ENCODE measurements at places on chromosomes 4 and X. TPM values are rescaled to one million over a fixed set of nuclear protein-coding genes. Genes with fewer than 3 reads are reported as not detected.

DNA sequence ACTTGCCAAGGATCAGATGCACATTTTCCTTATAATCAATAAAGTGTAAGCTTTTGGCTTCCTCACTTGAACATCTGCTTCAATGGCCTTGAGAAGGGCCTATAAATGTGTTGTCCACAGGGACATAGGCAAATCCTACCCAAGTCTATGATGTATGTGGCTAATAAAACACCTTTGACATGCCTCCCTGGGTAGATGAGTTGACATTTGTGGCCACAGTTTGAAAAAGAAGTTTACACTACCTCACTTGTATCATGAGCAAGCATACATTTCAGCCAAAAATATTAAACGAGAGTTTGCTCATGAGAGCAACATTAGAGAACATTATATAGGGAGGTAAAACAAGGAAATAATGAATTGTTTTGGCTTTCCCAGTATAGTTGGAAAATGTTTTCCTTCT, 1067.7 kb downstream of the C4orf33 start:
- no peaks in the 10 kb centered on the region for H3K4me1 ChIP-seq
- no peak overlapping the region for H3K4me3 ChIP-seq
- no peak overlapping the region for H3K27ac ChIP-seq
- no peak for DNase-seq
- H3K27me3 ChIP-seq, result no peaks in the 10 kb centered on the region

DNA sequence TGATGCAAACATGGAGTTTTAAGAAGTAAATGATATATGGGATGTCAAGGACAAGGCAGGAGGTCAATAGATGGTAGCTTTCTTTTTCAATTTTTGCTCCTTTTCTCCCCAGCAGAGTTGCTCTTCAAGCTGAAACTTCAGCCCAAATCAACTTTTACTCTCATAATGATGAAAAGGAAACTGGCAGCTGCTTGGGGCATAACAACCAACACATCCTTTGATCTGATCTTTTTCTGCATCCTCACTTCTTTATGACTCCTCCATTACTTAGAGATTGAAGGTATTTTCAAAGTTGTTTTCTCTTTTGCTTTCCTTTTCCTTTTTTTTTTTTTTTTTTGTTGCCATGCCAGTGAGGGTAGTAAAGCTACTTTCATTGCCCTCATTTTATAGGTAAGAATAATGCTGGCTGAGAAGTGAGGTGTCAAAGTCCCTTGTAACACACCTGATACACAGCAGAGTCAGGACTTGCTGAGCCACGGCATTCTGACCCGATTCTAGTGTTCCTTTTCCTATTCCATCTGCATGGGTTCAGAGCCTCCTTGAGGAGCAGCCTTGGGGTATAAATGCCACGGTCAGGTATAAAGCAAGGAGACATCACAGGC, 26.9 kb downstream of the SLC2A9 start:
- H3K27ac ChIP-seq, result no peak overlapping the region
- no peaks in the 10 kb centered on the region for H3K4me1 ChIP-seq
- no peaks in the 10 kb centered on the region for H3K36me3 ChIP-seq
- no peak overlapping the region for H3K4me3 ChIP-seq
- no peaks in the 10 kb centered on the region for H3K27me3 ChIP-seq

DNA sequence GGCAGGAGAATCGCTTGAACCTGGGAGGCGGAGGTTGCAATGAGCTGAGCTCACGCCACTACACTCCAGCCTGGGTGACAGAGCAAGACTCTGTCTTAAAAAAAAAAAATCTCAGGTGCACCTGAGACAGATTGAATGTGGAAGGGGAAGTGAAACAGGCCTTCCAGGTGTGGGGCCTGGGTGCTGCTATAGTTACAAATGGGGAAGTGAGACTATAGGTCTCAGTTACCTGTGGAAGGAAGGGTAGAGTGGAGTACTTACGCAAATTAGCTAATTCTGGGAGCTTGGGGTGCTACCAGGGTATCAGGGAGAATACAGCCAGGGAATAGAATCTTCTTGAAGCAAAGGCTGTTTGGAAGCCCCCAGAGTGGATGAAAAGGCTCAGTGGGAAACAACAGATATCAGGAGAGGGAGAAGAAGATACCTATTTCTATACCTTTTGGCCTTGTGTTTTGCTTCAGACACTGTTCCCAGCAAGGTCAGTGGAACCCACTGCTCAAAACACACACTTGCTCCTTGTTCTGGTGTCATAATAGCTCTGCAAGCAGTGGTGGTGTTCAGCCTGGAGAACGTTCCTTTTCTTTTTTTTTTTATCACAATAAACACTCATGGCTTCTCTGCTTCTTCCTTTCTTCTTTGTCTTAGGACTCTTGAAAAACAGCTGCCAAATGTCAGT, 7.0 kb downstream of the CD38 start:
- no peak overlapping the region for H3K27ac ChIP-seq
- H3K27me3 ChIP-seq, result peaks cover 16% of the 10 kb centered on the region
- H3K36me3 ChIP-seq, result no peaks in the 10 kb centered on the region
- DNase-seq, result no peak
- H3K4me3 ChIP-seq, result no peak overlapping the region

DNA sequence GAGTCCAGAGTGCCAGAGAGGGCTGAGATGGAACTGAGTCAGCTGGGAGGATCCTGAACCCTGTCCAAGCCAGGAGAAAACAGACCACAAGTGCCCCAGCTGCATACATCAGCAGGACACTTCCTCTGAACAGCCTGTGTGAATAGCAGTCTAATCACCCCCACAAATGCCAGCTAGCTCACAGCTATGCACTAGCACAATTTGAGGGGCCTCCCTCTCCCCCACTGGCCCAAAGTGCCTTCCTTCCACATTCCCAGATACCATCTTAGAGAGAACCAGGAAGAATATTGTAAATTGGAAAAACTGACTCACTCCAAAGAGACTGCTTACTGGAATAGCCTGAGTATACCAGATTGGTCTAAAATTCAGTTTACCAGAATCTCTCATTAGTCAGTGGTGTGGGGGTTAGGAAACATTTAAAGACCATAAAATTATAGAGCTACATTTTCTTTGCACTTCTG, 292.6 kb upstream of the KLF3 start:
- DNase-seq, result peak; percentile 47
- H3K27ac ChIP-seq, result peak overlapping the region; percentile 29
- H3K27me3 ChIP-seq, result no peaks in the 10 kb centered on the region

DNA sequence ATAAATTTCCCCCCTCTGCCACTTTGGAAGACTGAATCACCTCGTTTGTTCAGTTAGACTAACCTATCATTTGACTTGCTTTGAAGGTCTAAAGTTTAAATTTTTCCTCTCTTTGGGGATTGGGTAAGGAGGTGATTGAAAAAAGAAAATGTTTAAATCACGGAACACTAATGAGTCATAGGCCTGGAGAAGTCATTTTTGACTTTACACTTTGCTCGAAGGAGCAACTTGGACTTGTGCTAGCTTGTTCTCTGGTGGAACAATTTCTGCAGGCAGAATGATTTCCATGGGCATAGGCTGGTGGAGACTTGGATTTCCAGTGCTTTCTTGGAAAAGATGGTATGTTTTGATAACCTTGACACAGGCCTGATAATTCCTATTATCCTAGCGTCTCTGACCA, 10.5 kb upstream of the GLUD2 start:
- H3K4me1 ChIP-seq, result no peaks in the 10 kb centered on the region
- no peak overlapping the region for H3K27ac ChIP-seq
- DNase-seq, result no peak
- H3K36me3 ChIP-seq, result no peaks in the 10 kb centered on the region
- H3K27me3 ChIP-seq, result no peaks in the 10 kb centered on the region
- H3K4me3 ChIP-seq, result no peak overlapping the region

The CYLC1 gene
- total RNA-seq, result not detected

DNA sequence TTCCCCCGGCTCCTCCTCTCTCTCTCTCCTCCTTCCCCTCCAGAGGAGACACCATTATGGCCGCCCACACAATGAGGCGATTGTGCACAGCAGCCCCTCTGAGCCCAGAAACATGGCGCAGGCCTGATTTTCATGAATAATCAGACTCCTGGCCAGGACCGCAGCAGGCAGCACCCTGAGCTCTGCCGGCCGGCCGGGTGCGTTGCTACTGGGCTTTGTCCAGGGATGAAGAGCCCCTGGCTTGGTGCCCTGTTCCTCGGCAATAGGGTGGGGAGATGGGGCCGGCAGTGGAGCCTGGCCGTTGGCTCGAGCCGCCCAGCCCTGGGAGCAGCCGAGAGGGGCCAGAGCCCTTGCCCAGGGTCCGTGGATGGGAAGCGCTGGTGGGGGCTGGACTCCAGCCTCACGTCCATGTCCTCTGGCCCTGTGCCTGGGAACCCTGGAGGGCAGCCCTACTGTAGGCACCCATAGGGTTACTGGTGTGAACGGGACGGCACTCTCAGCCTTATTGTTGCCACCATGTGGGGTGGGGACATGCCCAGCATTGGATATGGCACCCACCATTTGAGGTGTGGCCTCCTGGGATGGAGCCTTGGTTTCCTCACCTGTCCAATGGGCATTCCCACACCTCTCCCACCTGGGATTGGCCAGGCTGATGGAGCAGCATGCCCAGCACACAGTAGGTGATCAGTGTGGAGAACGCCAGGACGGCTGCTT, 103.0 kb downstream of the SORCS2 start:
- no peaks in the 10 kb centered on the region for H3K36me3 ChIP-seq
- peaks cover 3% of the 10 kb centered on the region for H3K4me1 ChIP-seq
- H3K27me3 ChIP-seq, result peaks cover 3% of the 10 kb centered on the region
- no peak overlapping the region for H3K4me3 ChIP-seq

DNA sequence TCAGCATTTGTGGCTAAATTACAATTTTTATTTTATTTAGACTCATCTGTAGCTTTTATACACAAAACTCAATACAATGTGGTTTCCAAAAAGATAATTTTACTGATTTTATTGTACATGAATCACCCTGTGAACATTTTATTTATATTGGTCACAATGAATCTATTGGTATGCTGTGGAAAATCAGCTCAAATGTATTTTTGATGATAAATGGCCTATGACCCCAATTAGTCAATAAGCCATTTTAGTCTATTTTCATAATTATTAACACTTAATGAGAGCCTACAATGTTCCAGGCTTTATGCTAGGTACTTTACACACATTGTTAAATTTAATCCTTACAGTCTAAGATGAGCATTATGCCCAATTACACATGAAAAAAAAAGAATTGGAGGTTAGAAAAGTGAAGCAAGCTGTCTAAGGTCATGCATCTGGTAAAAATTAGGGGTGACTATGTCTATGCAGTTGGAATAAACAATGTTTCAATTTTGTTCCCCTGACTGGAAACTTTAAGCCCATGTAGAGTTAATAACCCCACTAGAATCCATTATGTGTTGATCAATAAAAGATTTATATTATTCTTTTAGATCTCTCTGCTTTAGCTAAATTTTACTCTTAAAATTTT, 344.7 kb downstream of the PABPC4L start:
- no peak overlapping the region for H3K27ac ChIP-seq
- H3K4me3 ChIP-seq, result no peak overlapping the region
- H3K4me1 ChIP-seq, result no peaks in the 10 kb centered on the region
- DNase-seq, result no peak
- no peaks in the 10 kb centered on the region for H3K36me3 ChIP-seq

- no peak overlapping the region for H3K27ac ChIP-seq
- H3K4me3 ChIP-seq, result no peak overlapping the region
- no peaks in the 10 kb centered on the region for H3K36me3 ChIP-seq
- DNase-seq, result no peak
- H3K27me3 ChIP-seq, result peaks cover 25% of the 10 kb centered on the region
These were observed 2.0 kb downstream of the SPON2 start for GRCh38 chr4:1170156-1170975.

The UGT2B10 gene
- 31.0 TPM for total RNA-seq

The CT45A3 gene
- not detected for total RNA-seq
